ENCODE measurements at places on chromosomes 7 and 10.

DNA sequence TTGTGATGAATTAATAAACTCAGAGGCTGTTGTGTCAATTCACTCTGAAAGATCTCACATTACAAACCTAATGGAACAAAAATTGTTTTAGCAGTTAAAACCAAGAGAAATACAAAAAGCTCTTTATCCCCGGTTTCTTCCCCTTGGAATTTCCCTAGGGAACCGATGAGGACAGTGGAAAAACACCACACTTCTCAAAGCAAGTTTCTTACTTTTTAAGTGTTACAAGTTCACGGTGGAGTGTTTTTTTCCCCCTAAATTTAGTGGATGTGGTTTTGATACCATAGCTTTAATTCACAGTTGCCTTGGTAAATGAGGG is 10.3 kb downstream of the BAMBI start:
- DNase-seq = no peak

DNA sequence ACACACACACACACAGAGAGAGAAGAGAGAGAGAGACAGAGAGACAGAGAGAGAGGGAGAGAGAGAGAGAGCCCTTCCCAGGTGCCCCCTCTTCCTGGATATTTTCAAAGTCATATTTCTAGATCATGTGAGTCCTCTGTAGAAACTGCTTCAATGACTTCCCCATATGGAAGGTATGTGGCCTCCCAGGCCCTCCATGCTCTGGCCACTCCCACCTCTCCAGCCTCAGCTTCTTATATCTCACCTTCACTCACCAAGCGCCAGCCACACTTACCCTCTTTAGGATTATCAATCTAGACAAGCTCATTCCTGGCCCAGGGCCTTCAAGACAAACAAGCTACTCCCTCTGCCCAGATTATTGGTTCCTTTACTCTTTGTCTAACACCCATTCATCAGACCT is 259.7 kb downstream of the MTERF1 start:
- no peak for DNase-seq

- DNase-seq = no peak
Measured at GRCh38 chr10:48399551-48399950, 93.1 kb downstream of the MAPK8 start.

- peak; percentile 61 for DNase-seq
Measured at GRCh38 chr10:86644152-86644793, 10.1 kb upstream of the OPN4 start.

- no peak for DNase-seq
Measured at GRCh38 chr7:155469-155900, 36.9 kb upstream of the FAM20C start.

DNA sequence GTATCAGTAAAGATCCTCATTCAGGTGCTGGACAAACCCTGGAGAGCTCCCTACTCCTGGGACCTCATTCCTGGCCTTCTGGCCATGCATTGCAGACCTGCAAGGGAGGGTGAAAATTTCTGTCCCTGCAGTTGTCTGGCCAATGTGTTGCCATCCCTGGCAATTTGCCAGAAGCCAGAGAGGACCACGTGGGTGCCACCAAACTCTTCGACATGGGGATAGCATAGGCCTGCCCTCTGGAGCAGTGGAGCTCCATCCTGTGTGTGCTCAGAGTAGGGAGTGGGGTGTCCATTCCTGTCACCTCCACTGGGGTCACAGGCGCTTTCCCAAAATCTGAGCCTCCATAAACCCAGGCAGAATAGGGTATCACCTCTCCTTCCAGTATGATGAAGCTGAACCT is 31.2 kb downstream of the DMBT1 start:
- DNase-seq = no peak

DNA sequence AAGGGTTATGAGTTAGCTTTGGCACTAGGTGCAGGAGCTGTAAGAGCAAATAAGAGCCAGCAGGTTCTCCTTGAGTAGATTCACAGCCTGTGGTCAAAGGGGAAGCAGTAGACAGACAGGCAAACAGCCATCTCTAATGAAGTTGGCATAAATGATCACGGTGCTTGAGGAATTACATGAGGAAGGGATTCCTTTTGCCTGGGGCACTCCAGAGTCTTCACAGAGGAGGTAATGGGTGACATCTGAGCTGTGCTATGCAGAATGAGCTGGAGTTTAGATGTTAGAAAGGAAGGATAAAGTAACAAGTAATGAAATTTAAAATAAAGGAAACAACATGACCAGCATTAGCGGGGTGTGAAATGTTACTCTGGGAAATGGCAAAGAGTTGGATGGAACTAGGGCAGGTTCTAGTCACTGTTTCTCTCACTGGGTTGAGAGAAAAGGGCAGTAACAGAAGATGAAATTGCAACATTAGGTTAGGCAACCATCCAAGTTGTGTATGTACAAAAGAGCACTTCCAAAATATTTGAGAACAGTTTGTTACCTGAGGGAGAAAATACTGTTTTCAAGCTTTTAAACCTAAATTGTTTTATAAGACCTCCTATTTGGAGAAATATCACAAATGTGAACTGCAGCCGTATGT is 613.8 kb downstream of the PHTF2 start:
- DNase-seq = no peak

DNA sequence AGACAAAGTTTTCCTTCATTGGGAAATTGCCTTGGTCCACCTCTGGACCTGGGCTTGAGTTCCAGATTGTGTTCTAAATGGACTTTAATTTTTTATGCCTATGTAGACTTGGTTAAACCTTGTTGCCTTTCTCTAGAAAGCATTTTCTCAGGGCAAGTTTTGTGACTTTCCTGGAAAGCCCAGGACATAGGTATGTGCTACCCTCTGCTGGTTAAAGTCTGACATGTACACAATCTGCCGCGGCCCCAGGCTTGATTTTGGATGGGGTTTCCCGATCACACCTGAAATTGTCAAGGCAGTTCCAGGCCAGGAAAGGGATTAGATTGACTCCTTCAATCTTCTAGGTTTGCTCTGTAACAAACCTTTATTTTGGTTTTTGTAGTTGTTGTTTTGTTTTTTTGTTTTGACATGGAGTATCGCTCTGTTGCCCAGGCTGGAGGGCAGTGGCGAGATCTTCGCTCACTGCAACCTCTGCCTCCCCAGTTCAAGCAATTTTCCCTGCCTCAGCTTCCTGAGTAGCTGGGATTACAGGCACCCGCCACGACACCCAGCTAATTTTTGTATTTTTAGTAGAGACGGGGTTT is 14.1 kb upstream of the AKR1B10 start:
- DNase-seq = peak; percentile 42

- no peak for DNase-seq
Measured at GRCh38 chr7:83837683-83838082, 188.7 kb upstream of the SEMA3E start.

DNA sequence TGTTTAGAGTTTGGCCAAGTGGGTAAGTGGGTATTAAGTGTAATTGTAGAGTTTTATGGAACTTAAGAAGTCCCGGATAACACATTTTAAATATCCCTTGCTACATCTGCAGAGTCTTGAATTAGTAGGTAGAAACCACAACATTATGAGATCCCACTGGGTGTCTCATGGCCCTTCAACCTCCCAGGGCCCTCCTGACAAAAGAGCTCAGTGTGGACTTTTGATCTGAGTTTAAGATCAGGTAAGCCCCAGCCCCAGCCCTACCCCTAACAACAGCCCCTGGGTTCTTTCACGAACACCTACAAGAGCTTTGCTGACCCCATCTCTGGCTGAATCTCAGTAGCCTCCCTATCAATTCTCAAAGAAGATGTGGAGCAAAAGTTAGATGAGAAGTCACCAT is 65.4 kb upstream of the STK17A start:
- no peak for DNase-seq

- DNase-seq = peak; percentile 43
Measured at GRCh38 chr7:29100924-29101323, 45.4 kb downstream of the CPVL start.

DNA sequence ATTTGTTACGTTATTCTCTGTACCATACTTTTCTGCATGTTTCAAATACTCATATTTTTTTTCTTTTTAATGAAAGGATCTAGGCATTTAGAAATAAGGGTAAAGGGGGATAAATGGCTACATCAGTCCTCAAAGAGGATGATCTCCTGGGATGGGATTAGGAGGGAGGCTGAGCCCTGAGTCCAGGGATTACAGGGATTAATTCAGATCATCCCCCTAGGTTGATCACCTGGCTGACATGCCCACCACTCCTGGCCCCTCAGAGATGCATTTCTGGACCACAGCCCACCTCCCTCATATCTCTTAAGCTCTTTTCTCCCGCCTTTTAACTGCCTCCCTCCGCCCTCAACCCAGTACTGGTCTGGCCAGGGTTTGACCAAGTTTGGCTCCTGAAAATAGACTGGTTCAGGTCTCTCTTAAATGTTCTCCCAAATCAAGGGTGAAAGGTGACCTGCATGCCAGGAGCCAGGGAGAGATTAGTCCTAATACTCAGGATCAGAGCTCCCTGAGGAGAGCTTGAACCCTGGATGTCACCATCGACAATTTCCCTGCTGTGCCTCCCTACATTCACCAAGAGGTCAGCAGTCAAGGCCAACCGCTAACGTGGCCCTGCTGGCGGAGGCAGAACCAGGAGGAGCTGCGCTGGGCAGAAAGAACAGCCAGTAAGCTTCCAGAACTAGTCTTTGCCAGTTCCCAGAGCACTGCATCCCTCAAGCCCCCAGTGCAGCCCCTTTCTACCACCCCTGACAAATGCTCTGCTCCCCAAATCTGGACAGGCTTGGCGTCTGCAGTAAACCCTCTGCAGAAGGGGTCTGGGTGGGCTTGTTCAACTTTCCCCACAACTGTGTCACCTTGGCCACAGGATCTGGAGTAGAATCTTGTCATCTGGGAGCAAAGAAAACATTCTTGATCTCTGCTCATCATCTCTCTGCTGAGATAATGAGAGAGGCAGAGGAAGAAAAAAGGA is 3.0 kb upstream of the CCDC136 start:
- no peak for DNase-seq

- DNase-seq = no peak
Measured at GRCh38 chr10:89255793-89256192, 4.2 kb upstream of the LIPA start.

DNA sequence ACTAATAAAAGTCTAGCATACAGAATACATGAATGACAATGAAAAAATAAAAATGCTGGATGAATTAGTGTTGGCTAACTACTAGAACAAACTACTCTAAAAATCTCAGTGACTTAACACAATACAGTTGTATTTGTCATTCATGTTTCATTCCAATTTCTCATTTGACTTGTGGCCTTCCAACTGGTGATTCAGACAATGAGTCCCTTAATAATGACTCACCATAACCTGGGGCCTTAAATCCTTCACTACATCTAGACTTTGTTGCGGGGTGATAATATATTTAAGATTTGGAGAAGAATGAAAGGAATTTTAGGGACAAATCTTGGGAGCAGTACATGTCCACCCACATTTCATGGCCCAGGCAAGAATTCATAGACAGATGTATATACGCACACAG is 90.5 kb upstream of the POM121L12 start:
- peak; percentile 63 for DNase-seq

DNA sequence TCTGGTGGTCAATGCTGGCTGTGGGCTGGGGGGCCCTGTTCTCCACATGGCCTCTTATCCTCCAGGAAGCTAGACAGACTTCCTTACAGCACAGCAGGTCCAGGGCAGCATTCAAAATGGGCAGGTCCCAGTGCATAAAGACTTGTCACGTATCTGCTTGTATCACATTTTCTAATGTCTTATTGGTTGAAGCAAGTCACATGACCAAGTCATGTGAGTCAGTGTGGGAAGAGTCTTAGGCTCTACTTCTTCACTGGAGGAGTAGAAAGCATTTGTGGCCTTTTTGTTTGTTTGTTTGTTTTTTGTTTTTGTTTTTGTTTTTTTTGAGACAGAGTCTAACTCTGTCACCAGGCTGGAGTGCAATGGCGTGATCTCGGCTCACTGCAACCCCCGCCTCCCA is 104.7 kb downstream of the COL13A1 start:
- no peak for DNase-seq

- no peak for DNase-seq
Measured at GRCh38 chr10:52232561-52233350, 81.3 kb upstream of the DKK1 start.

- DNase-seq = no peak
Measured at GRCh38 chr10:93622942-93623341, 10.6 kb downstream of the PDE6C start.

DNA sequence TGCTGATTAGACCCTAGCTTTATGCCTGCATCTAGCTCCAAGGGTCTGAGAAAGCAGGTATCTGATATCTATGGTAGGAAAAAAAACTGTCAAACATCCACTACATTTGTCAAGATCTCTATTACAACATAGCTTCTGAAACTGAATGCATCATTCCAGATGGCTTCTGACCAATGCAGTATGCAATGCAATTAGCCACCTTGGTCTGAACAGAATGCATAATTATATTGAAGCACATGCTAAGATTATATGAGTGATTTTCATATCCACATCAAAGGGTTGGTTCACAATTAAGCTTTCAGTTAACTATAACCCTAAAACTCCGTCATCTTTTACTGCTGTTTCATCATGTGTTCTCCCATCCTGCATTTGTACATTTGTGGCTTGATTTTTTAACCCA is 271.4 kb downstream of the POLR1F start:
- no peak for DNase-seq

DNA sequence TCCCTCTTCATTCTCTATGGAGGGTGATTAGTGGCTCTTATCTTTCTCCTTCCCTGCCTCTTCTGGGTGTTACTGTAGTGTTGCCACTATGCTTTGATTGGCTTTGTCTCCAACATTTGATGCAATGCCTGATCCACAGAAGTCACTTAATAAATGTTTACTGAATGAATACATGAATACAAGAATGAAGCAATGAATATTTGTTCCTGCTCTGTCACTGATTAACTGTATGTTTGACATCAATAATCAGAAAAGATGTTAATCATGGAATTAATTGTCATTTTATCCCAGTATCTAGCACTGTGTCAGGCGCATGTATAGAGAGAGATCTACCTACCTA is 4.3 kb downstream of the ANK3 start:
- DNase-seq = no peak

DNA sequence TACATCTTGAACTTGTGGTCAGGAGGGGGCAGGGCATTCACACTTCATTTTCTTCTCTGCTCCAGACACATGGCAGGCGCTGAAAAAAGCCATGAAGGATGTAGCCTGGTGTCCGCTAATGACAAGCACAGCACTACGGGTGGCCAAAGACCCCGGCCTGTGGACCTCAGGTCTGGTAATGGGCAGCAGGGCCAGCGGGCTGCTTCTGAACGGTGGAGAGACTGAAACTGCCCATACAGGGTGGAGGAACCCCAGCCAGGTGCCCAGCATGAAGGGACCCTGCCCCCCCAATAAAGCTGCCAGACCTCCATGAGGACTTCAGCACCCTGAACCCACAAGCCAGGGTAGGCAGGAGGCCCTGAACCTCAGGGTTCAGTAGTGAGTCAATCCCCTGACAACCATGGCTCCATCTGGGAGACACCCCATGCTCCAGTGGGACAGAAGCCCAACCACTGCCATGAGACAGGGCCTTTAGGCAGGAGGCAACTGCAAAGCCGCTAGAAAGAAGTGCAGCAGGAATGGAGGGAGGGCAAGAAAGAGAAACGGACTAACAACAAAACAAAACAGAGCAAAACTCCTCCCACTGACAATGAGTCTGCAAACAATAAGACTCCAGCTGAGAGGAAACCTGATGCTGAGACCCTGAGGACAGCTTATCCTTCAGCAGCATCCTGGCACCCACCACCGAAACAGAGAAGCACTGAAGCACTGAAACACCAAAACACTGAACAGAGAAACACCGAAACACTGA is 140.2 kb upstream of the PPP2R2D start:
- no peak for DNase-seq

Data from fibroblast of skin of right quadriceps (primary cell).